Activated T-helper 1 cell treated with anti-CD3 and anti-CD28 coated beads, Interleukin-2, amount 50 U/mL, for 16 hours (primary cell): ENCODE measurements at places on chromosomes 16 and 17.

DNA sequence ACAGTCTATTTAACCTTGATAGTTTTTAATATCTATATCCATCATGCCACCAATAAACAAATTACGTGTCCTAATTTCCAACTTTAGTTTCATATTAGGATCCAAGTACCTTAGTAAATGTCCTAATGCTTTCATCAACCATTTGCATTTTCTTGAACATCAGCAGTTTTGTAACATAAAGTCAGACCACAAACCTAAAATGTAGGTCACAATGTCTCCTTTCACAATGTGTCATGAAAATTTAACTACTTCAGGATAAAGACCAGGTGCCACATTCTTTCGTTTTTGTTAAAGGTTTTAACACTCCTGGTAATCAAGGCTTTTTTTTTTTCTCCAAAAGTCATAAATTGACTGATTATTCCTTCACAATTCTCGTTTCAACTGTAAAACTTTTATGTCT, 310.7 kb upstream of the PMFBP1 start:
- DNase-seq = no peak

DNA sequence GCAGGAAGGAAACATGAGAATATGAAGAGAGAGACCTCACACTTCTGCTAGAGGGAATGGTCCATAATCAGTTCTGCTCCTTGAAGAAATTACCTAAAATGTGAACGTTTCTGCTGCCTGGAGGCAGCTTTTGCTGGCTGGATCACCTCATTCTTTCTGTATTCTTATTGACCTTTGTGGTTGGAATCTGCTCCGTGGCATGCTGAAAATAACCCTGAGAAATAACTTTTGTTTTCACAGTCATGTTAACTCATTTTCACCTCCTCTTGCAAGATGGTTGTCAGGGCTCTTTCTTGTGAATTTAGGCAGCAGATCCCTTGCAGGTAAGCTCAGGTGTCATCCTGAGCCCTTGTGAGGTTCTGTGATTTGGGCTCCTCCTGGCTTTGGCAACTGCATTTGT, 70.2 kb downstream of the IRF8 start:
- no peak for DNase-seq

DNA sequence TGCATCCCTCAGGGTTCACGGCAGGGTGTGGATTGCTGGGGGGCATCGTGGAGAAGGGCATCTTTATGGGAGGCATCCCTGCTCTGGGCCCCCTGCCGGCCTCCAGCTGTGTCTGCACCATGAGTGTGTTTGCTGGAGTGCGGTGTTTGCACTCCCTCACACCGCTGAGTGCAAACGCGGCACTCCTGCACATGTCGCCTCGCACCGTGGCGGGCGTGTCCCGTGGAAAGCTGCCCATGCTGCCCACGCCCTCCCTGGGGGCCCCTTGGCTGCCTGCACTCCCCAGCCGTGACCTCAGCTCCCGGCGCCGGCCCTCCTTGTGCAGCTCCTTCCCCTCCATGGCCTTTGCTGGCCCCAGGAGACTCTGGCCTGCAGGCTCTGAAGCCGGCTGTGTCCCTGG, 74.6 kb upstream of the ZNF750 start:
- DNase-seq = no peak

DNA sequence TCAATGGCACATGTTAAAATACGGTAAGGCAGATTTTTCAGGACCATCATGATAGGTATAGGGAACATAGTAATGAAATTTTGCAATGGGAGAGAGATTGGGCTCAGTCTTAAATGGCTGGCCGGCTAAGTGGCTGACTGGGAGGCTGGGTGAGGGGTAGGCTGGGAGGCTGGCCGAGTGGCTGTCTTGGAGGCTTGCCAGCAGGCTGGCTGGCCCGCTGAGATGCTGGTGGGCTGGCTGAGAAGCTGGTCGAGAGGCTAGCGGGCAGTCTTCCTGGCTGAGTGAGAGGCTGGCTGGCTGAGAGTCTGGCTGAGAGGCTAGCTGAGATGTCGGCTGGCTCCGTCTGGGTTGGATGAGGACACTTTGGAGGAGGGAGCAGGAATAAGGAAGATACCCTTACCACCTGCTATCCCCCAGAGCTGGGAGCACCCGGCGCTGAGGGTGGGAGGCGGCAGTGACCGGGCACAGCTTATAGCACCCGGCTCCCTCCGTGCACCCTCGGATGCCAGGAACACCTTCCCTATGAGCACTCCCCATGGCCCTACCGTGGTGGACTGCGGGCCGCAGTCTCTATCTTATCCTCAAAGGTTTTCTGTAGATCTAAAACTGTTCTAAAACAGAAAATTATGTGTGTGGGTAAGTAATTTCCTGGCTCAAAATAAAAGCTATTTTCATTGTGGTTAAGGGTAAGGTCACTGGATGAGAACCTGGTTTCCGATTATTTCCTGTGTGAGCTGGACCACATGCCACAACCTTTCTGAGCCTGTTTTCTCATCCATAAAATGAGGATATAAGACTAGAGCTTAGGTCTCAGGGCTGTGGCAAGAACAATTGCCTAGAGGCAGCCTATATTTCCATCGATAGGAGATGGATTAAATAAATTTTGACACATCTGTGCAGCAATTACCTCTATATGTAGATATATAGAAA, 34.5 kb upstream of the TMC5 start:
- no peak for DNase-seq

- DNase-seq = no peak
Measured at GRCh38 chr16:84526794-84527531, 22.5 kb upstream of the MEAK7 start.

DNA sequence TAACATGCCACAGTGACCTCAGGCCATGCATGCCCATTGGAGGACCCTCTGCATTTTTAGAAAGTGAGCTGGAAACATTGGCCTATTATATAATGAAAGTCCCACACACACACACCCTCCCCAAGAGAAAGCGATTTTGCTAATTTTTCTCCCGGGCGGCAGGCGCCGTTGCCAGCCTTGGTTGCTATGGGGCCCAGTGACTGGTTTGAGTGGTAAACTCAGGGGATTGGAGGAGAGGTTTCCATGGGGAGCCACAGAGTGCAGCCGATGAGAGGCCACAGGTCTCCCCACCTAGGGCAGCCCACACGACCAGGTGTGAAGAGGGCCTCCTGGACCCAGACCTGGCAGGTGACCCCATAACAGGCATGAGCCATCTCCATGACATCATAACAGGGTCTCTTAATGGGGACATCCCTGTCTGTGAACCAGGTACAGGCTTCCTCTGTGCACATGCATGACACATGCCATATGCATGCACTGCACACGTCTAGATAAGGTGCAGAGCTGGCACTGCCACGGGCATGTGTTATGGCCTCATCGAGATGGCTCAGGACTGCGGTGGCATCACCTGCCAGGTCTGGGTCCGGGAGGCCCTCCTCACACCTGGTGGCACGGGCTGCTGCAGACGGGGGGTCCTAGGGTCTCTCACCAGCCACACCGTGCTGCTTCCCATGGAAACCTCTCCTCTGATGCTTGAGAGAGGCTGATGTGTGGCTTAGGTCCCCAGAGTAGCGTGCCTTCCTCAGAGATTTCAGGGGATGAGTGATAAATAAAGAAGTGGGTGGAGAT, 144.1 kb downstream of the RBFOX3 start:
- DNase-seq = no peak

- DNase-seq = no peak
Measured at GRCh38 chr17:146983-147761, 9.8 kb downstream of the SCGB1C2 start.

DNA sequence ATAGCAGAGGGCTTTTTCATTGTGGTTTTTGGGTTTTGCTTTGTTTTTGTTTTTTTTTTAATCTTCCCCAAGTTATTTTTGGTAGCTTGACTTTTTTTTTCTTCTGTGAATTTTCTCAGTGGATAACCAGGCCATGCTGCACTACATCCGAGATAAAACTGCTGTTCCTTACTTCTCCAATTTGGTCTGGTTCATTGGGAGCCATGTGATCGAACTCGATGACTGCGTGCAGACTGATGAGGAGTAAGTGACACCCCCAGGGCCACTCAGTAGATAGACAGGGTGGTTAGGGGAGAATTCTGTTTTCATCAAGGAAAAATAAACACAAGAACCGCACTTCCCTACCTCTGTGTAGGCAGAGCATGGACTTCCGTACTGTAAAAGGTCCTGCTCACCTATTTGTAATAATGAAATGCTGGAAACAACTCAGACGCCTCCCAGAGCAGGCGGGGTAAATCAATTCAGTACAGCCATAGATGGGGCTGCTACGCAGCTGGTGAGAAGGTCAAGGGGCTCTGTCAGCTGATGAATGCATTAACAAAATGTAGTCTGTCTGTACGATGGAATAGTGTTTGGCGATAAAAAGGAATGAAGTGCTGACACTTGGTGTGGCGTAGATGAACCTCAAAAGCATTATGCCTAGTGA, 28.6 kb downstream of the CLEC16A start:
- DNase-seq = no peak

- DNase-seq = no peak
Measured at GRCh38 chr16:63720848-63721247, 1401.0 kb downstream of the CDH11 start.

- no peak for DNase-seq
Measured at GRCh38 chr17:73639322-73639721, 4.9 kb downstream of the SDK2 start.

- DNase-seq = no peak
Measured at GRCh38 chr16:31714903-31715504, 158.6 kb upstream of the ZNF267 start.

- DNase-seq = no peak
Measured at GRCh38 chr17:73465130-73465952, 153.5 kb upstream of the CDC42EP4 start.

DNA sequence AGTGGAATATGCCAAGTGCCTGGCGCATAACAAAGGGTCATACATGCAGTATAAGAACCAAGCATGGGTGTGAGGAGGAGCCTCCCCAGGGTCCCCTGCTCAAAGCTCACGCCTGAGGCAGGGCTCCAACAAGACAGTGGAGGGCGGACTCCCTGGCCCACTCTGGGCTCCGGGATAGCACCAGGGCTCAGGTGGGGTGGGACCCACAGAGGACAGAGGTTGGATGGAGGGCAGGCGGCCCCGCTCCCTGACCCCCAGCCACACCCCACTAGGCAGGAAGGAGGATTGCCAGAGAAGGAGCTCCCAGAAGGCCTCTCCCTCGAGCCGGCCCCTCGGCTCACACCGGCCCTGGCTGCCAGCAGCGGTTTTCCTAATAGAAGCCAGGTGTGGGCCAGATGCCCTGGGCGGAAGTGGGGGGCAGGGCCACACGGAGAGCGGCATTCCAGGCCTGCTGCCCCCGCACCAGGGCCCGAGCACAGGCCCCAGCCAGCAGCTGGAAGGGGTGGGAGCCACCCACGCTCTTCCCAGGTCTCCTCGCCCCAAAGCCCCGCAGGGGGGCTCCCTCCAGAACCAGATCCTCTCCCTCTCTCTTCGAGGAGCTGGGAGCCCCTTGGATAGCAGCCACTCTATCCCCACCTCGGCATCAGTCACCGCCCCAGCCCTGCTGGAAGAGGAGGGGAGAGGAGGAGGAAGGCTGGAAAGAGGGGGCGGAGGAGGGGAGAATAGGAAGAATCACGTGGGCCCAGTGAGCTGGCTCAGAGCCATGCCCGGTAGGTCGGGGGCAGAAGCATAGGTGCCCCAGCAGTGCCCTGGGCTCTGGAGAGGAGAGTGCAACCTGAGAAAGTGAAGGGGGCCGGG, 21.0 kb downstream of the VASN start:
- no peak for DNase-seq

GRCh38 chr16:67551972-67552371, 10.4 kb upstream of the CTCF start:
- no peak for DNase-seq

GRCh38 chr17:64269687-64270649, 6.9 kb upstream of the TEX2 start:
- DNase-seq = no peak

GRCh38 chr17:49572226-49572625, 3.4 kb upstream of the NXPH3 start:
- no peak for DNase-seq

GRCh38 chr17:41733348-41734138, 900 bp downstream of the HAP1 start:
- no peak for DNase-seq

DNA sequence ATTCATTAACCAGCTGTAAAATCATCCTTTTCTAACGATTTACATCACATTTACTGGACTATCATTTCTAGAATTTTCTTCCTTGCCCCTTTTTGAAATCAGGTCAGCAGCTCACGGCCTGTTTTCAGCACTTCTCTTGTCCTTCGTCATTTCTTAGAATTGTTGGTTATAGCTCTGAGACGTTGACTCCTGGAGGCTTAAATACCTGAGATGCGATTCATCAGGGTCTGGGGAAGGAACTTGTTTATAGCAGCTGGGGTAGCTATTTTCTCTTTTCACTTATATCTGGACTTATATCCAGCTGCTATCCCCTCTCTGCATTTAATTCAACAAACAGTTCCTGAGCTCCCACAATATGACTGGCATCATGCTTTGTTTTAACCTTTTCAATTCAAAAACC, 338.7 kb upstream of the TNRC6C start:
- DNase-seq = no peak

DNA sequence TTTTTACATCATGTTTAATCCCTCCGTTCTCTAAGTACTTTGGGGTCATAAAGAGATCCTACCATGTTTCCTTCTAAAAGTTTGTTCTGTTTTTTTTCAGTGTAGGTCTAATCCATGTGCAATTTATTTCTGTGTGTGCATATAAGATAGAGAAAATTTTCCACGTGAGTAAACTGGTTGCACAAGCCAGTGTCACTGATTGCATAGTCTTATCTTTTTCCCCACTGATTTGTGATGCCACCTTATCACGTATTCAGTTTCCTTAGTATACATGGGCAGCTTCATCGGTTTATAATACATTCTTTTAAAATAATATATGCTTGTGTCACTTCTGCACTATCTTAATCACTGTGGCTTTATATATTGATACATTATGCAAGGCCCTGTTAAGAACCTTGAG, 49.2 kb downstream of the MRTFB start:
- DNase-seq = no peak

DNA sequence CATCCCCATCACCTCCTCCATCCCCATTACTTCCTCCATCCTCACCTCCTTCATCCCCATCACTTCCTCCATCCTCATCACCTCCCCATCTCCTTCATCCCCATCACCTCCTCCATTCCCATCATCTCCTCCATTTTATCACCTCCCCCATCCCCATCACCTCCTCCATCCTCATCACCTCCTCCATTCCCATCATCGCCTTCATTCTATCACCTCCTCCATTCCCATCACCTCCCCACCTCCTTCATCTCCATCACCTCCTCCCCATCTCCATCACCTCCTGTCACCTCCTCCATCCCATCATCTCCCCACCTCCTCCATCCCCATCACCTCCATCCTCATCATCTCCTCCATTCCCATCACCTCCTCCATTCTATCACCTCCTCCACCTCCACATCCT, 116.4 kb downstream of the SEC14L1 start:
- DNase-seq = no peak

- DNase-seq = no peak
Measured at GRCh38 chr17:42117397-42118125, 3.6 kb downstream of the KAT2A start.

DNA sequence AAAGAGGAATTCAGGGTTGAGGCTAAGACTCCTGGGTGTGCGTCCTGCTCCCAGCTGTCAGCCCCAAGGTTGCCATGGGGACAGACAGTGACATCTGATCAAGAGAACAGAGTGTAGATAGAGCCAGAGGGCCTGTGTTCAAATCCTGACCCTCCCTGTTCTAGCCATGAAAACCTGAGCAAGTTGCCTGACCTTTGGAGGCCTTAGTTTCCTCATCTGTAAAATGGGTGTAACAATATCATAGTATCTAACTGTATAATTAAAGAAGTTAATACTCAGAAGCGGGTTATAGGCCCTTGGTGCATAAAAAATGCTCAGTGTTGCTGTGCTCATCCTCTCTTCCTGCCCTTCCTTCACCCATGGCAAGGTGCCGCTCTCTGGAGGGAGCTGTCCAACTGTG, 28.7 kb upstream of the FOXF1 start:
- no peak for DNase-seq
